Activated CD4-positive, alpha-beta T cell treated with anti-CD3 and anti-CD28 coated beads, Interleukin-2, amount 50 U/mL, for 24 hours (primary cell): ENCODE measurements at places on chromosomes 2 and 18.

DNA sequence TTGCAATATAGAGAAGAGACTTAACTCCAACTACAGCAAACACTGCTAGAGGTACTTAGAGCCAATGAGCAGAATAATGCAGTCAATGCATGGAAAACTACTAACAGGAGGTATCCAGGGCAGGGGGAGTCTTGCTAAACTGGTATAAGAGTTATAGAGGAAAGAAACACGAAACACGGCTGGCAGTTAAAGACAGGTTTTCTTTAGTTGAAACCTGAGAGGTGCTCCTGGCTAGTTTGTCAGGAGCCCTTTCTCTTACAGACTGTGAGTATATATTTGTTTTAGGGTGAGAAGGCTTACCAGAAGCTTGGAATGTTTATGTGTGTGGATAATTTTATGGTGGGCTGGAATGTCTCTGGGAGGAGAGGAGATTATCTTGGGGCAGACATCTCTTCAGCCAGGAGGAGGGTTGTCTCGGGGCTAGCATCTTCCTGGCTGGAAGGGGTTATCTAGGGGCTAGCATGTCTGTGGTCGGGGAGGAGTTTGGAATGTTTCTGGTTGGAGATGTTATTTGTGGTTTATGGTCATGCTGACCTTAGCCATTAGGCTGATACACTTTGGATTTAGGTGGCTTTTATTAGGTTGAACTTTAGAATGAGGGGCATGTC, 1048.8 kb downstream of the DPP10 start:
- no peak for DNase-seq

DNA sequence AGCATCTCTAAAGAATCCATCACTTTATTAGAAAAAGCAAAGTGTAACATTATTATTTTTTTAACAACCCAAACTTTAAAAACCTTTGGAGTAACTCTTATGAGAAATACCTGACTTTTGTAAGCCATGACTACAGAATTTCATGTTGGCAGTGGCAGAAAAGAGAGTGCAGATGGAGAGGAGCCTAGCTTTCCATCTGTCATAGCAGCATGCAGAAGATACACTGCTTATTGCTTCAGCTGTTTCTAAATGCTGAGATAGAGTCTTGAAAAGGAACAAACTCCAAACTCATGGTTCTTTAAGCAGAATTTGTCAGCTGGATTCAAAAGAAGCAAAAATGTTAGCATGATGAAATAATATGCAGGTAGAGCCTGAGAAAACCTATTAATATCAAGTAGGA, 1130.3 kb downstream of the DPP10 start:
- no peak for DNase-seq

DNA sequence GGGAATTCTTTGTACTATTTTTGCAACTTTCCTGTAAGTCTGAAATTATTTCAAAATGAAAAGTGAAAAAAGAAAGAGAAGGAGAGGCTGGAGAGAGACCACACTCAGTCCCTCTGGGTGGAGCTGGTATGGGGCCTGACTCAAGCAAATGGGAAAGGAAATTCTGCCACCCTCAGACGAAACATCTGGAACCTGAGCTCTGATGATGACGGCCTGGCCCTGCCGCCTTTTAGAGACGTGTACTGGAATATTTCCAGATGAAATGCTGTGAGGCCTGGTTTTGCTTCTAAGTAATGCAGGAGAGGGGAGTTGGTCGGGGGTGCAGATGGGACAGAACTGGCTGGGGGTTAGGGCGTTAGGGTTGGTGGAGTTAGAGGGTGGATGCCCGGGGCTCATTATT, 57.4 kb upstream of the GLI2 start:
- DNase-seq = no peak

DNA sequence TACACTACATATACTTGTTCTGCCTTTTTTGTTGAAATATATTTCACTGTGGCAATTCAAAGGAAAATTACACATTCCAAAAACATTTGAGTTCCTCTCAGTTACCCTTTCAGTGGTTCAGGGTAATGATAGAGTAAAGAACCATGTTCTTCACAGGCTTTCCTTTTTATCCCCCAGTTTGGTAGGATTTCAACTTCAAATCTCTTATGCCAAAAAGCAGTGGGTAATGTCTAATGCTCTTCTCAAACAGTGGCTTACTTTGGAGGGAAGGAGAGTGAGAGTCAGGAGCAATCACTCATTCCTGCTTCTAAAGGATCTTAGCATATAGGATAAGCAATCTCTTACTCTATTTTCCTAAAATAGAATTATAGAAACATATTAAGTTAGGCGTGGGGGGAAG, 290.6 kb downstream of the ZEB2 start:
- no peak for DNase-seq

GRCh38 chr2:238042849-238043584, 17.8 kb upstream of the SCLY start:
- no peak for DNase-seq

- no peak for DNase-seq
Observed at GRCh38 chr18:59878644-59879043, 21.2 kb upstream of the PMAIP1 start.

DNA sequence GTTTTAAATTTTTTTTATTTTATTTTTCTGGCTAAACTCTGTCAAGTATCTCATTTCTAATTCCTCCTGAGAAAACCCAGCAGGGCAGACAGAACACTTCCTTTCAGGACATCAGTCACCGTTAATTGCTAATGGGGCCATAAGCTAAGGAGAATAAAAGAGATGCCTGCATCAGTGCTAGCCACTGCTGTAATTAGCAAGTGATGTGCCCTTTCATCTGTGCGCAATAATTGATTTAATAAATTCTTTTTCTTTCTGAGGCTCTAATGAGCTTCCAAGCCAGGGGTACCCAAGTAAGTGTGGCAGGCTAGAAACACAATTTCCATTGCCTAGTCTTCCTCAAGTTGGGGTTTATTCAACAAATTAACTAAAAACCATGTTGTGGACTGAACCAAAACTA, 65.5 kb downstream of the SLC9A4 start:
- DNase-seq = no peak

GRCh38 chr2:209501579-209501978, 77.7 kb downstream of the MAP2 start:
- DNase-seq = no peak

DNA sequence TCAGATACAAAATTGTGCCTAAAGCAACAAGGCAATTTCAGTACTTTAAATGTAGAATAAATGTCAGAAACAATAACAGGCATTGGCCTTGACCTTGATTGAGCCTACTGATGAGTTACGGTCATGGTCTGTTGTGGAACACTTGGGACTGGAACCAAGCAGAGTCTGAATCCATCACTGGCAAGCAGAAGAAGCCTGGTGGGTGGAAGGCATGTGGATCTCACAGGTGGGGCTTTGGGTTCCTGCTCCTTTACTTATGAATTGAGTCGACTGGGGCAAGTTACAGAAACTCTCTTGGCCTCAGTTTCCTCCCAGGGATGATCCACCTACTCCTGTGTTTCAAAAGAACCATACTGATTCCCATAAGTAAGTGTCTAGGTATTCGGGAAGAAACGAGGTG, 102.3 kb downstream of the KCNF1 start:
- no peak for DNase-seq

DNA sequence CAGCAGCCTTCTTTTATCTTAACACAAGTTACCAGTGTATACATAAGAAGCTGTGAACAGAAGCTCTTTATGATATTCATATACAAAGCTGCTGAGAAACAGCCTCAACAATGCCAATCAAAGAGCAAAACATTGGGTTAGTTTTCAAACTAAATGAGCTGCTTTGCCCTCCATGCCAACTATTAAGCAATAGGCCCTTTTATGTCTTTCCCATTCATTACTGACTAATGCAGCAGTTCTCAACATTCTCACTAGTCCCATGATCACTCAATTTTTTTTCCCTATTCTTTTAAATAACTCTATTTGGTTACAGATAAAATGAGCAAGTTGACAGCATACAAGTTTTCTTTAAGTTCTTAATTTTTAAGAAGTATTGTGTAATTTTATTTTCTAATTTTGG, 57.9 kb upstream of the FRZB start:
- DNase-seq = no peak

DNA sequence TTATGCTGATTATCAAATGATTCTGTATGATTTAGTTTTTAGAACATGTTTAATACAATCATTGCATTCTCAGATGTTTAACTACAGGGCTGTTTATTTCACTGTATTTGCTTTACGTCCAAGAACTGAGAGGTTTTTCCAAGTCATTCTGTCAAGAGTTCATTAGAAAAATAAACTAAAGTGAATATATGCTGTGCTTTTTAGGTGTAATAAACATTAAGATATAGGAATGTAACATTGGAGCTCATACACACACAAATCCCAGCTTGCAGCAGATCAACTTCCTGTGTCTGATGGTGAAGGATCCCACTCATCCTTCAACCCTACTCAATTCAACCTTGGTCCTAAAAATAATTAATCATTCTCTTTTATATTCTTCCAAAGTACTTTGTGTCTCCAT, 285.0 kb downstream of the AFF3 start:
- DNase-seq = no peak
